Activated naive CD8-positive, alpha-beta T cell treated with anti-CD3 and anti-CD28 coated beads for 36 hours (primary cell): ENCODE measurements at places on chromosomes 2 and 18. TPM values are rescaled to one million over a fixed set of nuclear protein-coding genes. Genes with fewer than 3 reads are reported as not detected.

DNA sequence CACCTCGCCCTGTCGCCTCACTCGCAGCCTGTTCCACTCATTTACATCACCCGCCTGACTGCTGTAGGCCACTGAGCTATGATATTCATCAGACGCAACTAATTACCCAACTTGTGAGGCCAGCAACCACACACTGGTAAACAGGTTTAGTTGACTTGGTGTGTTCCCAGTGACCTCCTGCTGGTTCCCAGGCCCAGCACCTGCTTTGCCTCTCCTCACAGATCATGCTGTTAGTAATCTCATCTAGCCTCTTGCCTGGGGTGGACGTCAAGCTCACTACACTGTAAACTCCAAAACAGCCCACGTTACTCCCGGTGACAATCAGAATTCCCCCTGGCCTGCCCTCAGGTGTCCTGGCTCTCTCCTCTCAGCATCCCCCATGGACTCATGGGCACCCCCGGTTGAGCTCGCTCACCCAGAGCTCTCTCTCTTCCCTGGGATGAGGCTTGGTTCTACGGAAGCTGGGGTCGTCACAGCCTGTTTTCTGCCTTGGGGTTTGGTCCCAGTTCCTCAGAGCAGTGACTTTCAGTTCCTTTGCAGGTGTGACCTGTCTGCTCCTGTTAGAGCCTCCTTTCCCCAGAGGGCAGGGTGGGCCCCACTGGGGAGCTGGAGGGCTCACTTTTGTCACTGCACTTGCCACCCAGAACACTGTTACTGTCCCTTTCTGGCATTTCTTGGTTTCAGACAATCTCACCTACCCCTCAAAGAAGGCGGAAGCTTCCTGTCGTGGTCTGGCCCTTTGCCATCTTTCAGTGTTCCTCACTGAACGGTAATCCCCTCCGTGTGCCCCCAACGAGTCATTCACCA, 40.3 kb downstream of the INPP5D start:
- peak; percentile 81 for DNase-seq

- no peak for DNase-seq
Observed at GRCh38 chr2:10253596-10254372, 48.9 kb upstream of the HPCAL1 start.

- DNase-seq, result no peak
Observed at GRCh38 chr2:186835628-186836027, 13.3 kb downstream of the ZSWIM2 start.

GRCh38 chr18:6860804-6861448, 131.4 kb downstream of the ARHGAP28 start:
- no peak for DNase-seq

SP5 gene
- total RNA-seq, result not detected

GRCh38 chr2:183892315-183892941, 705.9 kb upstream of the ZNF804A start:
- DNase-seq, result no peak

SLC14A1 gene
- total RNA-seq, result 1.1 TPM

IL37 gene
- total RNA-seq, result not detected

- no peak for DNase-seq
Observed at GRCh38 chr2:105034170-105034569, 3.7 kb upstream of the MRPS9 start.

- no peak for DNase-seq
Observed at GRCh38 chr18:25058521-25058920, 293.4 kb downstream of the ZNF521 start.

DNA sequence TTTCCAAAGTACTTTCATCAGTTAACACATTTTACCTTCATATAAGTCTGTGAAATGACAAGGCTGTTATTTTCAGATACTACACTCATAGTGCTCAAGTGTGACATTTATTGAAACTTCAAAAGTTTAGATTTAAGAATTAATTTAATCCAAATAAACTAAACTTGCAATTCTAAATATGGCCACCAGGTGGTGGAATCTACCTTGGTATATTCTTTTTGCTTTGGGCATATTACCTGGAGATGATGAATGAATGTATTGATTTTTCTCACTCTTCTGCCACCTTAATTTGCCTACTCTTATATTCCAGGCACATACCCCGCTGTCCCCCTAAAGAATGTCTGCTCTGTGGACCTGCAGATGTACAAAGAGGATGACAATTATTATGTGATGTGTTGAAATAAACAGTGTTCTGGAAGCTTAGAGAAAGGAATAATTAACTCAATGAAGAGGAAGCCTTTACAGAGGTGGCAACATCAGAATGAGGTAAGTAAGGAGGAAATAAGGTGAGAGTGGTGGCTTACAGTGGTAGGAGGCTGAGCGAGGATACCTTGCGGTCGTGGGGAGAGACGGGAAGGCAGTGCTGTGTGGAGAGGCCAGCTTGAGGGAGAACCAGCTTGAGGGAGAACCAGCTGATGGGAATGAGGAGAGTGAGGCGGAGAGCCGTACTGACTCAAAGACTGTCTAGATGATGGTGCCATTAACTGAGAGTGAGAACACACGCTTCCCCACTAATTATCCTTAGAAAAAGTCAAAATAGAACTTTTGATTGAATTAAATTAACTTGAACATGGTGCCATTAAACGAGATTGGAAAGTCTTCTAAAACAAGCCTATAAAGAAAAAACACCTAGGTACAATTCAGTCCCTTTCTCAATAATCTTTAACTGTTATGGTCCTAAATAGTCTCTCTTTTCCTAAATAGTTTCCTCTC, 179.5 kb downstream of the CELF4 start:
- no peak for DNase-seq

CNGA3 gene
- total RNA-seq, result not detected

GPR35 gene
- 7.6 TPM for total RNA-seq

DNA sequence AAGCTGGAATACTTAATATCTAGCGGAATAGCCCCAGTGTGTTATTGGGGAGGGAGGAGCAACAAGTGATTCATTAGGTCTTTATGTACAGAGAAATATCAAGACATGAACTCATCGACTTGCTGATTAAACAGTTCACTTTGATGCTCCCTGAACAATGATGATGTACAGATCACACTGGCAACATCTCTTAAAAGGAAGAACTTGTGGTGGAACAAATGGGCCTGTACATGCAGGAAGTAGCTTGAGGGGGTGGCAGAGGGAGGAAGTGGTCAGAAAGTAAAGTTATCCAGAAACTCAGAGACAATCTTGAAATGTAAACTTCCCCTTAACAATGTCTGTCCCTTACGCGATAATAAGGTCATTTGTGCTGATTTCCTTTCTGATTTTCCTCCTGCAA, 90.5 kb downstream of the NXPH2 start:
- peak; percentile 1 for DNase-seq

- no peak for DNase-seq
Observed at GRCh38 chr2:204914708-204915107, 369.4 kb downstream of the PARD3B start.

DNA sequence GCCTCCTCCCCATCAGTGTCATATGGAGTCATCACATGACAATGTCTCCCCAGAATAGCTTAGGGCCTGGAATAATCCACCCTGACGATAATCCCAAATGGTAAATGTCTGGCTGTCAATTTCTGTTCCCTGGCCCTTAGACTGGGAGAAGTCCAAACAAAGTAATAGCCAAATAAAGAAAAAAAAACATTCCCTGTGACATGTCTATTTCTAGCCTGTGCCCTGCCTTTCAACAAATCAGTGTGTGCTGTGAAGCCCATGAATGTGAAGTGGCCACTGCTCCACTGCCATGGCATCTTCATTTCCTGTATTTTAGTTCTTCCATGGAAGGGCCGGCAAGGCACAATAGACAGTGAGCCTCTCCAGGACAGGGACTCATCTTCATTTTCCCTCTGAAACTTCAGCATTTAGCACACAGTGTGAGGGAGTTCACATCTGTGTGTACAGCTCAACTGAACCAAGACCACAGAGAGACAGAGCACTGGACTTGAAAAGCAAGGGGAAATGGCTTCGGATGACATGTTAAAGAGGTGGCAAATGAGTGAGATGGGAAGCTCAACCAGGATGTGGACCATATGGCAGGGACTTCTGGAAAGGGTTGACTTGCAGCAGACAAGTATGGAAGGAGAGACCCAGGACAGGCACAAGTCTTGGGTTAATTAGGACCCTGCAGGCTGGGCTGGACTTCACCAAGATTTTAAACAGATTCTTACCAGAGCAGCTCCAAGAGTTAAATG, 140.0 kb downstream of the ANTXR1 start:
- no peak for DNase-seq

DNA sequence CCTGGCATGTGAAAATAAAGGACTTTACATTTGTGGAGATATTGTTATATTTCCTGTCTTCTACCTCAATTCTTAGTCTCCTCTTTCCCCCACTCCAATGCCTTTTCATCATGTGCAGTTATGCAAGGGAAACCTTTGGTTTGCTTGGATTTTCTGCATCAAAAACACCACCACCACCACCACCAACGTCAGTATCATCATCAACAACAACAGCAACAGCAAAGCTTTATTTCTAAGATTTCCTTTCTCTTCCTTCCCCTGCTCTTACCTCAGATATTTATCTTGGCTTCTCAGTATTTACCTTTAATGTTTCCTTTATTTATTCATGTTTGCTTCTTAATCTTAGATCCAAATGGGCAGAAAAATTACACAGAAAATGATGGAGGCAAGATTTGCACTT, 26.1 kb downstream of the CXCR4 start:
- no peak for DNase-seq

DNA sequence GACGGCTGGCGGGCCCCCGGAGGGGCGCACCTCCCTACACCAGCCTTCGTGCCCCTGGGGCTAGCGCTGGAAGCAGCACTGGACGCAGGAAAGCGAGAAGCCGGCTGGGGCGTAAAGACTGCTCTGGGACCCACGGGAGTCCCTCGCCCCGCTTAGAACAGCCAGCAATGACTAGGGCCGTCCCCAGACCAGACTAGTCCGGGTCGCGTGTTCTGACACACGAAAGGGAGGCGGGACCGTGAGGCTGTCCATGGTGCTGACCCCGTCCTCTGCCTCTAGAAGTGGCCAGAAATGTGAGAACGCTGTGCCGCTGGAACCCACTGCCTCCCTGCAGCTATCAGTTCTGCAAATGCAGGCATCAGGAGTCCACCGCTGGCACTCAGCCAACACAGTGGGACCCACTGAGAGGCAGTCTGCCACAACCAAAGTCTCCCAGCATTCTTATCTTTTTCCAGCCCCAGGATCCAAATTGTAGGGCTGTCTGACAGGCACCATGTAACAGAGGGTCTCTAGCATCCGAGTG, at the start of gene UCN:
Gene UCN, minus strand, starts transcription at position 87 of the 523 bp plus-strand sequence. CDS start 550 bp downstream, outside the sequence.
- DNase-seq, result no peak

- DNase-seq, result no peak
Observed at GRCh38 chr18:25121442-25121841, 230.5 kb downstream of the ZNF521 start.

DNA sequence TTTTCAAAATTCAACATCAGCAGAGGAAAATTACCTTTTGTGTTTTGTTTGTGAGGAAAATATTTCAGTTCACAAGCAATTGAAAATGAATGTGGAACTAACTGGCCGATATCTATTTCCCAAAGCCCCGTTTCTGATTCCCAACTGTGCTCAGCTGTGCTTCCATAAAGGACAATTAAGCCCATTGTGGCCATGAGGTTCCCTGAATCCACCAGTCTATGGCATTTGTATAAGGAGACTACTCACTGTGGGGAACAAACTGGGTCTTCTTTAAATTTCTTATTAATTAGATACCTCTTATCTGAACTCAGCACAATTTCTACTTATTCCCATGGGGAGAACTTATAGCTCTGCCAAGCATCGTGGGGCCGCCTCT, 31.4 kb upstream of the AGAP1 start:
- DNase-seq, result no peak

DNA sequence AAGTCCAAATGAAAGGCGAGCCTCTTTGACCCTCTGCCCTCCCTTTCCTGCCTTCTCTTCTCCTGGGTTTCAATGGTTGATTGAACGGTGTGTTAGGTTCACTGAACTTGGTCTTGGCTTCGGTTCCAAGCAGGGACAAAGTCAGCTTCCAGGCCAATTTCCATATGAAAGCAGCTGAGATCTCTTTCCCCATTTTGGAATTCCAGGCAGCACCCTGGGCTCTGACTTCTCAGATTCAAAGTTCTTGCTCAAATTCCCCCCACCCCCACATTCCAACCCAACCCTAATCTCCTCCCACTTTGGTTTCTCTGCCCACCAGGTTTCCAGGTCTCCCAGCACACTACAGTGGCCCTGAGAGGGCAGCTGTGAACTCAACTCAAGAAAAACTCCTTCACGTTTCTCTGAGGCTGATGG, 231.0 kb downstream of the INSIG2 start:
- DNase-seq, result no peak

- no peak for DNase-seq
Observed at GRCh38 chr18:8208716-8209115, 400.5 kb upstream of the RAB12 start.

DNAJC5G gene
- total RNA-seq, result not detected

DNA sequence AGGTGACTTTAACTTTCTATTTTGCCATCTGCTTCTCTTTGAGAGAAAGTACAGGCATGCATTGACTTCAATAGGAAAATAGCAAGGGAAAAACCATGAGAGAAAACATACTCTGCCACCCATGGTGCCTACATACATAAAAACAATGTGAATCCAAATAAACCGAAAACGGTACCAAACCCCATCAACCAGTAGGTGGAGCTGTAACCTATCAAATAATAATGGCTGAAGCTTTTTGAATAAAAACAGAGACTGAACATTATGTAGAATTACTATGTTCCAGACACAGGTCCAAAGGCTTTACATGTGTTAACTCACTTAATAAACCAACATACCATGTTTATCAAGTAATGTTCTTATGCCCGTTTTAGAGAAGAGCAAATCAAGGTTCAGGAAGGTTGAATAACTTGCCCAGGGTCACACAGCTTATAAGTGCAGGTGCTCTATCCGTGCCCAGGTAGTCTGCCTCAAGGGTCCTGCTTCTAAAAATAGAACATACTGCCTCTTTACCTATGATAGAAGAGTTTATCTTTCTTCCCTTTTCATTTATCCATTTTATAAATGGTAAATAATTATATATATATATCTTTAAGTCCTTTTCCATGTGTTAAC, 293.9 kb upstream of the SYT4 start:
- no peak for DNase-seq

- no peak for DNase-seq
Observed at GRCh38 chr18:332721-333510, 65.1 kb upstream of the THOC1 start.

DNA sequence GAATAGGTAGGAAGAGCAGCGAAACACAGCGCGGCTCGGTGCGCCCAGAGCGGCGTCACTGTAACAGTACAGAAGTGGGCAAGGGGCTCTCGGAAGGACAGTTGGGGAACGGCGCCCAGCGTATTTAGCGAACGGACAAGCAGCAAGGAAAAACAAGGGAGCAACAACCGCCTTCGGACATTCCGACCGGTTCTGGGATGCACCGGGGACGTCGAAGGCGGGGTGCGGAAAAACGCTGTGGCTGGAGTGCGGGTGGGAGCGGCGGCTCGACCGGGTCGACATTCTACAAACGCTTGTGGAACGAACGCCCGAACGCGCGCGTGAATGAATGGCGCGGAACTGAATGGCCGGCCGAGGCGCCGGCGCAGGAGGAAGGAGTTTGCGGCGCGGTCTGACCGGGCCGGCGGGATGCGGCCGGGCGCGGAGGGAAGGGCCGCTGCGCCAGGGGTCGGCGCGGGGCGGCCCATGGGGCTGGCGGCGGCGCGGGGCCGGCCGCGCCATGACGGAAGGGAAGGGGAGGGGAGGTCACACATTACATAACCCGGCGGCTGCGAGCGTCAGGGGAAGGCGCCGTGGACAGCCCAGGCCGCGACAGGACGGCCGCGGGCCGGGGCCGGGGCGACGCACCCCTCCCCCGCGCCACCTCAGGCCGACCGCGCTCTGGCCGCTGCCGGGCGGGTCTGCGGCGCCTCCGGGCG, 605 bp downstream of the REV1 start:
- peak; percentile 52 for DNase-seq
